ENCODE measurements at places on chromosomes 7 and 10.

DNA sequence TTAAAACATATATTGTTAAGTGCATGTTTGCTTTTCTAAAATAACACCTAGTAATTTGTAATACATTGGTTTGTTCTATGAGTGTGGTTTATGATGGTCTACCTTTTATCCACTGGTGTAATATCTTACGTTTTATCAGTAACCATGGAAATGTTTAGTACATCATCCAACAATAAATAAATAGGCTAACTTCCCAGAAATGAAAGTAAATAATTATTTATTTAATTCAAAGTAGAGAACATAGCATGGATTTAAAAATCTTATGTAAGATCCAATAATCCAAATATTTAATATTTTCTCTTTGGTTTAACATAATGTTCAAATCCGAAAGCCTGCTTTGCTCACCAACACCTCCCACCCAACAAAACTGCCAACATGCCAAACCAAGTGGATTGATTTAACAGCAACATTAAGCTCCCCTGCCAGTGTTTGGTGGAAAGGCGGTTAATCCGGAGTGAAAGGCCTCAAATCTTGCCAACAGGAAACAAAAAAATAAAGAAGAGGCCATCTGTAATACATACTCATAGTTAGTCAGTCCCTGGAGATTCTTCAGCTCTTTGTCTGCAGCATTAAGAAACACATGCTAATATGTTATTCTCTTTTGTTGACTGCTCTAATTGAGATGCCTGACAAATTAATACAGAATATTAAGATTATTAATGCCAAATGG, 897.8 kb downstream of the CNTNAP2 start:
- DNase-seq, result no peak

- no peak for DNase-seq
Measured at GRCh38 chr7:69781412-69781846, 183.2 kb downstream of the AUTS2 start.

DNA sequence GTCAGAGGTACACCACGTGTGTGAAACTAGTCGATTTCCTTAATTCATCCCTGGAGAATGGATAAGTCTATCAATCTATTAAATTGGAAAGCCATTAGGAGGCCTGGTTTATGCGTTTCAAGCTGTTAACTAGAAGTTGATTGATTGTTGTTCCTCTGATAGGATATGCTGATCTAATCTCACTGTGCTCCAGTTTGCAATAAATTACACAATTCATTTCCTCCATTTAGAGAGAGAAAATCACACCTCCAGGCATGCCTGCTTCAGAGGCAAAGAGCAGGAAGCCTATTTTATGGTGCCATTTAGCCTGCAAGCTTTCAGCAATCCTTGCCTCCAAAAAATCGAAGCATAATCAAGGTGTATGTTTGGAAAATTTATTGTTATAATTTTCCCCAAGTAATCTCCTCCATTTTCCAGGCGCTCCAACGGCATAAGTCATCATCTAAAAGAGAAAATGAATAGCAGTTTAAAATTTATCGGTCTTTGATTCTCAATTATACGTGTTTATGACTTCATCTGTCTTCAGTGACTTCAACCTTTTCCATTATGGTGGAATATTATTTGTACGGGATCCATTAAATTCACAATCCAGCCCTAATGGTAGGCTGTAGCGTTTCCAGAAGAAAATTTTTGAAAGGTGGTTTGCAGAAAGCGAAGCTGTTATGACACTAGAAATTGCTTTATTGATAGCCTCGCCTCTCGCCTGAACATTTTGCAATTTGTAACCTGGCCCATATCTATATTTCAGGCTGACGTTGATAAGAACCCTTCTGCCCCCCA, 42.9 kb upstream of the HMX3 start:
- no peak for DNase-seq

DNA sequence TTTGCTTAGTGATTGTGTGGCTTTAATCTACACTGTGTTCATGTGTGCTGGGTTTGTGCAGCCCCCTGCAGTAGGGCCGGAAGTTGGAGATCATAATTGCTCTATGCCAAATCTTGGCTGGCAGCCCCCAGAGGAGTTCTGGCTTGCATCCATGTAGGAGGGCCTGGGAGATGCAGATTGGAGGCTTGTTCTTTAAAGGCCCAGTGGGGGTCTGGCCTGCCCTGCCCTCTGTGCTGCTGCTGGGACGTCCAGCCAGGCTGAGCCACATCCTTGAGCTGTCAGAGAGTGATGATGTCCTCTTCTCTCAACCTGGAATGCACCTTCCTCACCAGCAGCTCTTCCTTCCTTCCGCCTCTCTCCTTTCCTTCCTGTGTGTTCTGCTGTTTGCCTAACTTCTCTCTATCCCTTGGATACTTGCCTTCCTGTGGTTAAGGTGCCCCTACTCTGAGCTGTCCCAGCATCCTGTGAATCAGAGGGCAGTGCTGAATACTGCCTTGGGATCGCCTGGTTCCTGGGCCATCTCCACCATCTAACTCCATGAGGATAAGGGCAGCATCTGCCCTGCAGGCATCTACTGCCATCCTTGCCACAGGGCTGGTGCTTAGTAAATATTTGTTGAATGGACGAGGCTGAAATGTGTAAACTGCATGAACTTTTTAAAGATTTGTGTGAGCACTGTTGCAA, 30.2 kb downstream of the DOCK1 start:
- DNase-seq, result peak; percentile 10

- DNase-seq, result no peak
Measured at GRCh38 chr10:9577746-9578145, 1439.9 kb upstream of the CELF2 start.

DNA sequence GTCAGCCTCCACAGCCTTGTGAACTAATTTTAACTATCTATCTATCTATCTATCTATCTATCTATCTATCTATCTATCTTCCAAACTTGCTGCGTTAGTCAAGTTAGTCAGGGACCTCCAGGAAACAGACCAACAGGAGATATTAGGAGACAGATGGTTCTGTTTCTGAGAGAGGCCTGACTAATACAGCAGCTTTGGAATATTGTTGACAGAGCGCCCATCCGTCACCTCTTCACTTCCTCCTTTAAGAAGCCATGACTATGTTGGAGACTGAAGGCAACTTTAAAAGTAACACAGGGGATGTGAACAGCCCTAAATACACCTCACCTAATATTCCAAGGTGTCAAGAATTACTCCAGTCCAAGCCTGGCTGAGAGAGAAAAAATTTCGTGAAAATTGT, 280.9 kb upstream of the IGFBP3 start:
- no peak for DNase-seq

DNA sequence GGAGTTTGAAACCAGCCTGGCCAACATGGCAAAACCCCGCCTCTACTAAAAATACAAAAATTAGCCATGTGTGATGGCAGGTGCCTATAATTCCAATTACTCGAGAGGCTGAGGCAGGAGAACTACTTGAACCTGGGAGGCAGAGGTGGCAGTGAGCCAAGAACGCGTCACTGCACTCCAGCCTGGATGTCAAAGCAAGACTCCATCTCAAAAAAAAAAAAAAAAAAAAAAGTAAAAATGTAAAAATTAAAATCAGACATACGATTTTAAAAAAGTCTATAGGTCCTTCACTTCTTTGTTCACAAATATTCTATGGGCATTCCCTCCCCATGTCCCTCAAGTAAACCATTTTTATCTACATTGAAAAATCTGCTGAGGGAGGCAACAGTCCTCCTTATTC, 34.9 kb upstream of the TLL2 start:
- DNase-seq, result no peak

DNA sequence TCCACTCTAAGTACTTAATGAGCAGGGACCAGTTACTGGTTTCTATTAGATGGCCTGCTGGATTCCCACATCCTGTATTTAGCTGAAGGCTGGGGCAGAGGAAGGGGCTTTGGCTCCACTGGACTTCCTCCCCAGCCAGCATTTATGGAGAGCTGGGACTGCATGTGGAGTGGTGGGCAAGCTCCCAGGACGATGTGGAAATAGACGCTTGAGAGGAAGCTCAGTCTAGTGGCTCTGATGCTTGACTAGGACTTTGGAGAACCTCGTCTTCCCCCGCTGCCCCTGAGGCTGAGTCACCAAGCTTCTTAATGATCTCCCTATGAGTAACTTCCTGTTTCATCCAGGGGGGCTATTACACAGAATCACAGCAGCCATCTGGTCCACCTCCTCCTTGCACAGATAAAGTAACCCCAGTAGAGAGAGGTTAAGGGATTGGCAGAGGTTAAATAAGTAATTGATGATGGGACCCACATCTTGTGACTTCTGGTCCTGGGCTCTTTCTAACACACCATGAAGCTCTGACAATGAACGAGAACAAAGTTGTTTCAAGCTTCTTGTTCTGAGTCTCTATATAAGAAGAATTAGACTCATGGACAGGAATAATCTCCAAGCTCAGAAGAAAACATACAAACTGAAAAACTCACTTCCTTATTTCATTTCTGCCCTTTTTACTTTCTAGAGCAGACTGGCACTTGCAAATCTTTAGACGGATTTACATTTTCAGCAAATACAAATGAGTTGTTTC, 126.2 kb downstream of the PRPF18 start:
- no peak for DNase-seq

DNA sequence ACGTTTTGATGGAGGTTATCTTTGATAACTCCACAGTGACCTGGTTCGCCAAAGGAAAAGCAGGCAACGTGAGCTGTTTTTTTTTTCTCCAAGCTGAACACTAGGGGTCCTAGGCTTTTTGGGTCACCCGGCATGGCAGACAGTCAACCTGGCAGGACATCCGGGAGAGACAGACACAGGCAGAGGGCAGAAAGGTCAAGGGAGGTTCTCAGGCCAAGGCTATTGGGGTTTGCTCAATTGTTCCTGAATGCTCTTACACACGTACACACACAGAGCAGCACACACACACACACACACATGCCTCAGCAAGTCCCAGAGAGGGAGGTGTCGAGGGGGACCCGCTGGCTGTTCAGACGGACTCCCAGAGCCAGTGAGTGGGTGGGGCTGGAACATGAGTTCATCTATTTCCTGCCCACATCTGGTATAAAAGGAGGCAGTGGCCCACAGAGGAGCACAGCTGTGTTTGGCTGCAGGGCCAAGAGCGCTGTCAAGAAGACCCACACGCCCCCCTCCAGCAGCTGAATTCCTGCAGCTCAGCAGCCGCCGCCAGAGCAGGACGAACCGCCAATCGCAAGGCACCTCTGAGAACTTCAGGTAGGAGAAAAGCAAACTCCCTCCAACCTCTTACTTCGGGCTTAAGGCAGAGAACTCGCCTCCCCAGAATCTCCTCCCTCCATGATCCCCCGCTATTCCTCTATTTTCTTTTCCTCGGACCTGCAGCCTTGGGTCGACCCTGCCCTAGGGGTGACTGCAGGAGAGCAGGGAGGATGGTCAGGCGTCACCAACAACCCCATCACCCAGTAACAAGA, at the start of gene SERPINE1:
TSS of gene SERPINE1 (plus strand) at position 454 of the 809 bp plus-strand sequence. CDS start 1,290 bp downstream, outside the sequence.
- DNase-seq, result peak; percentile 84

DNA sequence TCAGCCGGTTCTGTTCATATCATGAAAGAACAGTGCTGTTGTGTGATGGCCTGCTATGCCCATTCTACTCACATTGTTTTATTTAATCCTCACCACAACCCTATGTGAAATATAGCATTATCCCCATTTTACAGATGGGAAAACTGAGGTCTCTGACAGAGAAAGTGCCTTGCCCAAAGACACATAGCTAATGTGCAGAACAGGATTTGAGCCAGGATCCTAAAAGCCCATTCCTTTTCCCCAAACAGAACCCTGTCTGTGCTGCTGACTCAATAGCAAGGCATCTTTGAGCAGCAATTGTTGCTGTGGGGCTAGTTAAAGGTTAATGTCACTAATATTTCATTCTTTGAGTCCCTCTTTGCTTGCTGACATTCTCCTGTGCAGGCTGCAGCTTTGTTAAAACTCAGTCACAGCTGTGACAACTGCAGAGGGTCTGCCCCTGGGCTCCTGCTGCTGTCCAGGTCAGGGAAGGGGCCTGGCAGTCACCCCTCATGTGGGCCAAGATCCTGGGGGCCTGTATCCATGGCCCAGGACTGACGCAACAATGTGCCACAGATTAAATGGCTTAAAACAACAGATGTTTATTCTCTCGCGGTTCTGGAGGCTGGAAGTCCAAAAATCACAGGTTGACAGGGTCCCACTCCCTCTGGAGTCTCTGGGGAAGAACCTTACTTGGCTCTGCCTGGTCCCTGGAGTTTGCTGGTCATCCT, 40.4 kb downstream of the AFAP1L2 start:
- DNase-seq, result no peak

GRCh38 chr10:21015851-21016250, 118.7 kb upstream of the NEBL start:
- peak; percentile 36 for DNase-seq

GRCh38 chr7:108234281-108234680, 104.1 kb upstream of the LAMB4 start:
- DNase-seq, result no peak

DNA sequence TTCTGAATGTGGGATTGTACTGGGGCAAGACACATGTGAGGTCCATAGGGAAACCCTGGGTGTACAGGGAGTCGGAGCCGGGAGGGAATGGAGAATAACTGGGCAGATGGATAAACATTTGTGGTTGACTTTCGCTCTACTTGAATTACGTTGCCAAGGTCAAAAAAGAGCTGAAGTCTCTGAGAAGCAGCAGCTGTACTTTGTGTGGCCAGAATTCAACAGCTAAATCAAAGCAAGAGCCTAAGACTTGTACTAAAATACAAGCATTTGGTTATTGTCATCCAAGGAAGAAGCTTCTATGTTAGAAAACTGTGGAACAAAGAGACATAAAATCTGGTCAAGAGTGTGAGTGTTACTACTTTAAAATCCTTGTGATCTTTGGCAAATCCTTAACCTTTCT, 457.2 kb downstream of the ARL4A start:
- no peak for DNase-seq

DNA sequence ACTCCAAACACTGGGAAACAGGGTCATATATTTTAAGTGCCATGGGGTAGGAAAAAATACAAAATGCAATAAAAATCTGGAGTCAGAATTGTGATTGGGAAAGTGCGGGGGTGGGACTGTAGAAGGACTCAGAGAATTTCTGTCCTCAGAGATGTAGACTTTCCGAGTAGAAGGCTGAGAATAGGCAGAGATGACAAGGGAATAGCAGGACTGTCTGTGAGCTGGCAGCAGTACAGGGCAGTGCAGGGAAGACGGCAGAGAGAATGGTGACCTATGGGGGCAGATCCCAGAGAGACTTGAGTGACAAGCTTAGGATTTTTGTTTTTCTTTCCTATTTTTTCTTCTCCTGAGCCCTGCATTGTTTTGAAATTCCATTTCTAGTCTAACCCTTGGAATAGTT, 127.6 kb downstream of the SLC16A9 start:
- DNase-seq, result peak; percentile 7

DNA sequence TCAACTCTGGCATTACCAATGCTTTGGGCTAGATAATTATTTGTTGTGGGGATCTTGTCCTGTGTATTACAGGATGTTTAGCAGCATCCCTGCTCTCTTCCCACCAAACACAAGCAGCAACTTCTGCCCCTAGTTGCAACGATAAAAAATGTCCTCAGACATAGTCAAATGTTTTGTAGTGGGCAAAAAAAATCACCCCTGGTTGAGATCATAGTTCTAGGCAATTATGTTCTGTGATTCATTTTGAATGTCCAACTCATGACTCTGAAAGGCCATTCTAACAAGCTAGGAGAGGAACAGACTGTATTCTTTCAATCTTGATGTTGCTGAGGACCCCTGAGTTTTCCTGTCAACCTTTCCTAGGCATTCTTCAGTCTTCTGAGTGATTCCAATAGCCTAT, 79.5 kb downstream of the RTKN2 start:
- no peak for DNase-seq

- no peak for DNase-seq
Measured at GRCh38 chr7:41824284-41824683, 121.4 kb upstream of the INHBA start.

All from H7 (cell line).